Mesenchymal stem cell (in vitro differentiated cells and primary cell): ENCODE measurements at places on chromosomes 3 and 15.

- H3K27me3 ChIP-seq, result no peaks in the 10 kb centered on the region
- H3K27ac ChIP-seq, result no peak overlapping the region
- DNase-seq, result peak; percentile 74
- no peaks in the 10 kb centered on the region for H3K36me3 ChIP-seq
These were observed 4.1 kb upstream of the CLPX start for GRCh38 chr15:65189102-65189740.

DNA sequence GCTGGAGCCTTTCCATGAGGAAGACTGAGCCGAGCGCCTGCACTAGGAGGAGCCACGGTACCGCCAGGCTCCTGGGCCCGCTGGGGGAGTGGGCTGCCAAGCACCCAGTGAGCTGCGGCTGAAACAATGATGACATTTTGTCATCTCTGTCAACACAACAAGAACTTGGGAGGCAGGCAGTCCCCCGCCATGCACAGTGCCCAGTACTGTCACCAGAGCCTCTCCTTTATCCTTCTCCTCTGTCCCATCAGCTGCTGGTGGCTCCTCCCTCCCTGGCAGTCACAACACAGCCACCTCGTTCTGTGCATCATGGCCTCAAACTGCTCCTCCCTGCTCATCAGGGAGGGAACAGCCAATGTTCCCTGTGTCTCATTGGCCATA lies 34.0 kb upstream of the PCSK6 start:
- H3K4me3 ChIP-seq, result no peak overlapping the region
- no peaks in the 10 kb centered on the region for H3K36me3 ChIP-seq
- no peak for DNase-seq
- peaks cover 13% of the 10 kb centered on the region for H3K4me1 ChIP-seq

GRCh38 chr15:99385005-99385669 lies 133.9 kb downstream of the LRRC28 start:
- H3K27me3 ChIP-seq, result no peaks in the 10 kb centered on the region
- H3K4me3 ChIP-seq, result no peak overlapping the region

GRCh38 chr3:126552688-126553283 lies 5.9 kb downstream of the C3orf22 start:
- peaks cover 34% of the 10 kb centered on the region for H3K27me3 ChIP-seq
- no peaks in the 10 kb centered on the region for H3K36me3 ChIP-seq
- H3K4me1 ChIP-seq, result no peaks in the 10 kb centered on the region
- no peak overlapping the region for H3K27ac ChIP-seq
- DNase-seq, result no peak
- H3K4me3 ChIP-seq, result no peak overlapping the region

GRCh38 chr3:129794311-129795185 lies 99.0 kb downstream of the TMCC1 start:
- peak overlapping the region; percentile 81 for H3K27ac ChIP-seq
- peaks cover 9% of the 10 kb centered on the region for H3K4me1 ChIP-seq
- peaks cover 5% of the 10 kb centered on the region for H3K36me3 ChIP-seq
- H3K4me3 ChIP-seq, result peak overlapping the region; percentile 22
- DNase-seq, result peak; percentile 10
- no peaks in the 10 kb centered on the region for H3K27me3 ChIP-seq

GRCh38 chr3:142930463-142930862 lies 33.0 kb downstream of the PAQR9 start:
- no peaks in the 10 kb centered on the region for H3K36me3 ChIP-seq
- H3K4me3 ChIP-seq, result no peak overlapping the region
- no peak overlapping the region for H3K27ac ChIP-seq
- H3K4me1 ChIP-seq, result no peaks in the 10 kb centered on the region
- H3K27me3 ChIP-seq, result no peaks in the 10 kb centered on the region

GRCh38 chr3:32868719-32869512 lies 51.1 kb downstream of the TRIM71 start:
- no peak overlapping the region for H3K27ac ChIP-seq
- DNase-seq, result no peak
- no peaks in the 10 kb centered on the region for H3K36me3 ChIP-seq
- peaks cover 6% of the 10 kb centered on the region for H3K4me1 ChIP-seq
- peaks cover 13% of the 10 kb centered on the region for H3K27me3 ChIP-seq

- H3K36me3 ChIP-seq, result no peaks in the 10 kb centered on the region
- no peak for DNase-seq
- H3K4me1 ChIP-seq, result peaks cover 11% of the 10 kb centered on the region
- H3K27ac ChIP-seq, result no peak overlapping the region
These were observed 2.0 kb upstream of the MCF2L2 start for GRCh38 chr3:183430325-183430957.

DNA sequence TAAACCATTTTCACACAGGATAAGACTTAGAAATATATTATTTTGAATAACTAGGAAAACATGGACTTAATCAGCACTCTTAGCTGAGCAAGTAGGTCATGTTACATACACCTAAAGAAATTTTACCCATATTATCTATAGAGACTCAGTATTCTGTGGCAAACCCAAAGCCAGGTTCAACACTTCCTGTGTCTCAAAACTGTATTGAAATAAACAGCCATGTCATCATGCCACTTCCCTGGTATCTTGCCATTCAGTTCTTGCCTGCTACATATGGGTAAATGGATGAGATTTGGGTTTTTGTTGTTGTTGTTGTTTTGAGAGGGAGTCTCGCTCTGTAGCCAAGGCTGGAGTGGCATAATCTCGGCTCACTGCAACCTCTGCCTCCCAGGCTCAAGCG lies 141.5 kb upstream of the PLXND1 start:
- H3K4me3 ChIP-seq, result no peak overlapping the region
- H3K27me3 ChIP-seq, result no peaks in the 10 kb centered on the region
- H3K27ac ChIP-seq, result no peak overlapping the region
- no peak for DNase-seq
- no peaks in the 10 kb centered on the region for H3K36me3 ChIP-seq

- H3K4me3 ChIP-seq, result no peak overlapping the region
- H3K4me1 ChIP-seq, result peaks cover 2% of the 10 kb centered on the region
- no peak overlapping the region for H3K27ac ChIP-seq
- H3K36me3 ChIP-seq, result peaks cover 26% of the 10 kb centered on the region
- DNase-seq, result no peak
These were observed 16.8 kb downstream of the PHC3 start for GRCh38 chr3:170164717-170165116.

GRCh38 chr3:89364314-89364713 lies 256.9 kb downstream of the EPHA3 start:
- H3K27me3 ChIP-seq, result no peaks in the 10 kb centered on the region
- no peak overlapping the region for H3K4me3 ChIP-seq
- H3K36me3 ChIP-seq, result no peaks in the 10 kb centered on the region
- no peak overlapping the region for H3K27ac ChIP-seq
- H3K4me1 ChIP-seq, result no peaks in the 10 kb centered on the region
- DNase-seq, result peak; percentile 11

- no peaks in the 10 kb centered on the region for H3K27me3 ChIP-seq
- DNase-seq, result no peak
- H3K36me3 ChIP-seq, result no peaks in the 10 kb centered on the region
- no peak overlapping the region for H3K4me3 ChIP-seq
- H3K4me1 ChIP-seq, result no peaks in the 10 kb centered on the region
- H3K27ac ChIP-seq, result no peak overlapping the region
These were observed 107.0 kb upstream of the SPRED1 start for GRCh38 chr15:38145651-38146111.

DNA sequence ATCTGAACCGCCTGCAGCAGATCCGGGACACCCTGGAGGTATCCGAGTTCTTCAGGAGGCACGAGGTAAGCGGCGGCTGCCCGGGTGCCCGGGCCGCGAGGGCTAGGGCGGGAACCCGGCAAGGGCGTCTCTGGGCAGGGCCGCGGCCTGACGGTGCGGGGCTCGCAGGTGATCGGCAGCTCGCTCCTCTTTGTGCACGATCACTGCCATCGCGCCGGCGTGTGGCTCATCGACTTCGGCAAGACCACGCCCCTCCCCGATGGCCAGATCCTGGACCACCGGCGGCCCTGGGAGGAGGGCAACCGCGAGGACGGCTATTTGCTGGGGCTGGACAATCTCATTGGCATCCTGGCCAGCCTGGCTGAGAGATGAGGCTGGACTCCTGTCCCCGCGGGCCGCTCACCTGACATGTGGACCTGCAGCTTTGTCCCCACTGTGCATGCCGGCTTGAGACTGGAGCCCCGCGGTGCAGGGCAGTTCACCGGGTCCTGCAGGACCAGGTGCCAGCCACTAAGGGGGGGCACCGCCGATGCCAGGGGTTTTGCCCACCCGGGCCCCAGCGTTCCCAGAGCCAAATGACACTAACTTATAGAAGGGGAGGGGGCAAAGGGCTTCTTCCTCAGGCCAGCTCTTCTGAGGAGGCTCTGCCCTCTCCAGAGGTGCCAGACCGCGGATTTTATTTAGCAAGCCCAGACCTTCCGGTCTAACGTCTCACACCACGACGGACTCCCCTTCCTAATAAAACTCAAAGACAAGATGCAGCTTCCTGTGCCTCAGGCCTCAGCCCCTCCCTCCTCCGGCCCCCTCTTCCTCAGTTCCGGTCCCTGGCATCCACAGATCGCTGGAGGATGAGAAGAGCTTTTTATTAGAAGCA lies 9.4 kb downstream of the ITPKA start:
- no peaks in the 10 kb centered on the region for H3K36me3 ChIP-seq
- H3K4me1 ChIP-seq, result peaks cover 21% of the 10 kb centered on the region
- H3K27ac ChIP-seq, result no peak overlapping the region
- no peak for DNase-seq
- peaks cover 87% of the 10 kb centered on the region for H3K27me3 ChIP-seq

GRCh38 chr15:62732078-62732477 lies 310.5 kb upstream of the TPM1 start:
- H3K27me3 ChIP-seq, result no peaks in the 10 kb centered on the region
- DNase-seq, result no peak
- H3K27ac ChIP-seq, result no peak overlapping the region
- no peak overlapping the region for H3K4me3 ChIP-seq
- H3K36me3 ChIP-seq, result peaks cover 7% of the 10 kb centered on the region

DNA sequence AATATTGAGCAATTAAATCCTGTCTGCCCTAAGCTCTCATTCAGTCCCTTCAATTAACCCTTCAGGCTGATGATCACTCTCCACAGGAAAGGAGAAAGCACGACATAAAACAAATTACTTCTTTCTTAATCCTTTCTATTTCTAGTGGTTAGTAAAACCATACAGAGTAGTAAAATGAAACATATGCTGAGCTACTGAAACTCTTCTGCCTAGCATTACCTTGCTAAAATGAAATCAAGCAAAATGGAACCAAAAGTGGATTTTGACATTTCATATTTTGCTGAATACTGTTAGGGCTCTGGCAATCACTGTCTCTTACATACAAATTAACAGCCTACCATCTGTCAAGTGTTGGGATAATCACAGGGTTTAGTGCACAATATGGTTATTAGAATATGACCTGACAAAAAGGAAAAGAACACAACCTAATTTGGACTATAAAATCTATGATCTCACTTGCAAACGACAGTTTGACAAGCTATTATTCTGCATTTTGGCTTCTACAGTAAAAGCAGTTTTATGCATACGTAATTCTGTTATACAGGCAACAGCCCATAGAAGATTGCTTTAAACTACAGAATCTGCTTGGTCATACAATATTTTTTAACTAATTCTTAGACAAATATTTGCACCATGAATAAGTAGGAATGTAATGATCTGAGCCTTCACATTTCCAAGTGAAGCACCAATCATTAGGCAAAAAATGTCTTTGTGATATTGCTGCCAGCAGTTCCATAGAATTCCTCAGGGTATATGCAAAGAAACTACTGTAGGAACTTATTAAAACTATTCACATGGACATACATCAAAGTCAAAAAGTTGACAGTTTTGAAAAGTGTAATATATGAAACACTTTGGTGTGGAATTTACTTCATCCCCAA lies 105.0 kb downstream of the FHIT start:
- no peak overlapping the region for H3K4me3 ChIP-seq
- H3K27ac ChIP-seq, result no peak overlapping the region
- no peak for DNase-seq
- no peaks in the 10 kb centered on the region for H3K27me3 ChIP-seq
- no peaks in the 10 kb centered on the region for H3K36me3 ChIP-seq

DNA sequence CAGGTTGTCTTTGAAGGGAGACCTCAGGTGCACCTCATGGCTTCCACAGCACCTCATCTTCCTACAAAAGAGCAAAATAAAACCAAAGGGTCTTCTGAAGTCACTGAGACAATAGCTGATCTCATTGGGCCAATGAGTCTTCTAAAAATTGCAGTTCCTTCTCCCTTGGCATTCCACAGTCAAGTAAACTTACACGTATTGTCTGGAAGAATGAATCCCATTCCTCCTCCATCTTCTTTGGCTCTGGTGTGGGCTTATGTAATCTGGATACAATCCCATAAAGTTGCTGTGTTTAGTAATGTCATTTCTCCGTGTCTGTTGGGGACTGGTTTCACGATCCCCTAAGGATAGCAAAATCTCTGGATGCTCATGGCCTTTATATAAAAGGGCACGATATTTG lies 85.5 kb upstream of the CGNL1 start:
- no peak for DNase-seq
- H3K36me3 ChIP-seq, result peaks cover 11% of the 10 kb centered on the region

DNA sequence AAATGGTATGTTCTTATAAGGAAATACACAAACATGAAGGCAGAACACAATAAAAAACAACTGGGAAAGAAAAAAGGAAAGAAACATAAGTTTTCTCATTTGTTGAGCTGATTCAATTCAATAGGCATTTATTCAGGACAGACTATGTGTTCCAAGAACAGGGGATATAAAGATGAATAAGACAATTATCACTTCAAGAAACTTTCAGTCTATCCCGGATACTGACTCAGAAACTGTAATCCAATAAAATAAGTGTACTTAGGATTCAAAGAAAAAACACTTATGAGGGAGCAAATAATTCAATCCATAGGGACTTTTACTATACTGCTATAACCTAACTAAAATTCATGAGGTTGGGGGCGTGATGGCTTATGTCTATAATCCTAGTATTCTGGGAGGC lies 3.5 kb upstream of the POPDC2 start:
- peaks cover 16% of the 10 kb centered on the region for H3K36me3 ChIP-seq
- no peaks in the 10 kb centered on the region for H3K27me3 ChIP-seq
- H3K4me1 ChIP-seq, result no peaks in the 10 kb centered on the region
- no peak overlapping the region for H3K27ac ChIP-seq

DNA sequence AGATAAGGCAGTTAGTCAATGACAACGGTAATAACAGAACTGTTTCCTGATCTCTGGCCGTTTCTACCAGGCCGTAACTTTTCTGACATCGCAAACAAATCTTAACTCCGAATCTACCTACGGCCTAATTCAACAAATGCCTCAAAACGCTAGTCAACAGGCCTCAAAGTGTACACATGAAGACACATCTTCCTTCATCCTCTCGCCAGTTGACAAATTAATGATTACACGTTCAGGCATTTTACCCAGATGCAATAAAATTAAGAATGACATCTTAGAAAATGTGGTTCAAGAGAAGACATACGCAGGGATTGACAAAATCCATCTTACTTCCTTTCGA lies 1.5 kb downstream of the SFMBT1 start:
- no peak overlapping the region for H3K27ac ChIP-seq
- peaks cover 6% of the 10 kb centered on the region for H3K27me3 ChIP-seq
- no peak for DNase-seq
- peak overlapping the region; percentile 86 for H3K4me3 ChIP-seq
- peaks cover 15% of the 10 kb centered on the region for H3K4me1 ChIP-seq
